ENCODE measurements at places on chromosomes 16 and 17.
A peak's percentile ranks its signal among the peaks of the same experiment; 100 is the strongest.

DNA sequence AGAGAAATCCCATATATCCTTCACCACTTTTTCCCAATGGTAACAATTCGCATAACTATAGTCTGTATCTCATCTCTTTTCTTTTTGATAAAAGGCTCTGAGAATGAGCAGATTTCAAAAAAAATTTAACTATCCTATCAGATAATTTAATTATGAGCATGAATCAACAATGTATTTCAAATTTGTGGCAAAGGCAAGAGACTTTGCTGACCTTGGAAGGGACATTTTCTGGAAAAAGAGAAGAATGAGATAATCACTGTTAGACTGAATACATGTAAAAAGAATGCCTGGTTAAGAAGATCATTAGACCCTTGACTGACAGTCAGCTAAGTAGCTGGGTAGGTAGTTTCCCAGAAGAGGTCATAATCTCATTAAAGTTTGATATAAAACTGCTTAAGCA, 428.4 kb upstream of the XYLT1 start:
- DNase-seq = no peak

- no peak for DNase-seq
Observed at GRCh38 chr16:83328936-83329335, 478.8 kb upstream of the HSBP1 start.

DNA sequence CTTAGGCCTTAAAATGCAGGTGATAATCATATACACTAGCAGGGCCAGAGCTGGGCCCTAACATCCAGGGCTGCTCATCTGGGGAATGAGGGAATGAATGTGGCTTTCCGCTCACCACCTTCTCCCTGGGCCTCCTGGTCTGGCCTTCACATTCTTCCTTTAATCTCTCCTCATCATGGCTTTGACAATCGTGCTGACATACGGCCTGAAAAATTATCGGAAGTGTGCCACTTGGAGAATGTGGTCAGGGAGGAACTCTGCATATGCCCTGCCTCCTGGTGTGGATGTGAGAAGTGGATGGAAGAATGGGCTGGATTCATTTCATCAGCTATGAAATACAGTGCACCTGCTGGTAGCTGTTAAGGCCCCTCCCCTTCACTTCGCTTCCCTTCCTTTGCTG, 2.4 kb downstream of the WSCD1 start:
- DNase-seq = no peak

GRCh38 chr17:59331929-59332748, 684 bp downstream of the YPEL2 start:
- peak; percentile 9 for DNase-seq

- no peak for DNase-seq
Observed at GRCh38 chr16:46687486-46687885, 1.5 kb downstream of the VPS35 start.

DNA sequence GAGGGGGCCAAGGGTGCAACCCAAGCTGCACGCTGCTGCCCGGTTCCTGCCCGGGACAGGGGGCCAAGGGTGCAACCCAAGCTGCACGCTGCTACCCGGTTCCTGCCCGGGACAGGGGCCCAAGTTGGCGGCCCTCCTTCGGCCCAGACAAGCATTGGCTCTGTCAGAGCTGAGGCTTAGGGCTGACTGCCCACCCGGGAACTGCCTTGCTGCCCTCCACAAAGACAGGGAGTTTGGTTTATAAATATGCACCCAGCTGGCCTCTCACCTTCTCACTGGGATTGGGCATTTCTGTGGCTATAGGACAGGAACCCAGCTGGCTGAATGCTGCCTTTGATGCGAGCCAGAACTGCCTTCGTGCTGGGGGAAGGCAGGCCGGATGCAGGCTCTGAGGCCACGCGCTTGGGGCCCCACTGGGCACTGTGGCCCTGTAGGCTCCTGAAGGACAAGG, 105.7 kb downstream of the IRX5 start:
- no peak for DNase-seq

DNA sequence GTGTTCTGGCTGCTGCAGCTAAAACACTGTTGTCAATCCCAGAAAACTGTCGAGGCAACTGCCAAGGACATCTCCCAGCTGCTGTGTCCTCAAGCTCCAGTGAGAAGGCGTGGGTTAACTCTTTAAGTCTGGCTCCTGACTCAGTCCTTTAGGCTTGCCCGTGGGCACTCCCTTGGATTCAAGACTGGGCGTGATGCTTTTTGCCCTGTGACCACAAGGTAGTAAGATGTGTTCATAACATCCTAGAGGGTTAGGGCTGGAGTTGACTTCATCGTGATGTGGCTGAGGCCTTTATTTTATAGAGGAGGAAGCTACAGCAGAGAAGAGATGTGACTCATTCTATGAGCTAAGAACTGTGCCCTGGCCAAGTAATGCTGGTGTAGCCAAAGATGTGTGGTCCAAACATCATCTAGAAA, 50.9 kb upstream of the TEKT3 start:
- DNase-seq = no peak

- no peak for DNase-seq
Observed at GRCh38 chr16:54744998-54745397, 185.7 kb upstream of the IRX5 start.

DNA sequence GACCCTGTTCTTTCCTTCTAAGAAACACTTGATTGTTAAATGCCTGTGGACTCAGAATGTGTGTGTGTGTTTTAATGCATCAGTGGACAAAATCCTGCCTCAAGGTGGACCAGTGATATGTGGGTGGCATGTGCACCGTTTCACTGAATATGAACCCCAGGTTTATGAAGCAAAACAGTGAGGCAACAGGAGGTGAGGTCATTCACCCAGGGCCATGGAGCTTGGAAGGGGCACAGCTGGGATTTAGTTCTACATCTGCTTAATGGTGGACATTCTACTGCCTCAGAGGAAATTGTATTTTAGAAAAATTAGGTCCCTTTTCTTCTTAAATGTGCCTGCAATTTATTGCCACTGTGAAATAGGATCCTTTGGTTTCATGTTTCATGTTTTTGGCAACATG, 549.5 kb upstream of the EEF2KMT start:
- no peak for DNase-seq

DNA sequence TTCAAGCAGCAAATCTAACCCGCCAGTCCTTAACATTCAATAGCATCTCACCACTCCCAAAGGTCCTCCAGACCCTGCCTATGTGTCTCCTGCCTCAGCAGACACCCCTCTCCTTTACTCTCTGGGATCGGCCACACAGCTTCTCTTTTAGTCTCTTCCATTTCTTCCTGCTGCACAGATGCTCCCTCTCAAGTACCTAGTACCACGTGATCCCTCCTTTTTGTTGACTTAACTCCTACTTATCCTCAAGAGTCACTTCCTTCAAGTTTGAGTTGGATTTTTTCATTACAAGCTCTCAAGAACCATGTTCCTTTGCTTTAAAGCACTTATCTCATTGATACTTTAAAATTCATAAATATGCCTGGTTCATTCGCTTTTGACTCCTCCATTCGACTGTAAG, 24.9 kb downstream of the AMFR start:
- no peak for DNase-seq

- DNase-seq = no peak
Observed at GRCh38 chr16:79128706-79129105, 471.8 kb downstream of the MAF start.

DNA sequence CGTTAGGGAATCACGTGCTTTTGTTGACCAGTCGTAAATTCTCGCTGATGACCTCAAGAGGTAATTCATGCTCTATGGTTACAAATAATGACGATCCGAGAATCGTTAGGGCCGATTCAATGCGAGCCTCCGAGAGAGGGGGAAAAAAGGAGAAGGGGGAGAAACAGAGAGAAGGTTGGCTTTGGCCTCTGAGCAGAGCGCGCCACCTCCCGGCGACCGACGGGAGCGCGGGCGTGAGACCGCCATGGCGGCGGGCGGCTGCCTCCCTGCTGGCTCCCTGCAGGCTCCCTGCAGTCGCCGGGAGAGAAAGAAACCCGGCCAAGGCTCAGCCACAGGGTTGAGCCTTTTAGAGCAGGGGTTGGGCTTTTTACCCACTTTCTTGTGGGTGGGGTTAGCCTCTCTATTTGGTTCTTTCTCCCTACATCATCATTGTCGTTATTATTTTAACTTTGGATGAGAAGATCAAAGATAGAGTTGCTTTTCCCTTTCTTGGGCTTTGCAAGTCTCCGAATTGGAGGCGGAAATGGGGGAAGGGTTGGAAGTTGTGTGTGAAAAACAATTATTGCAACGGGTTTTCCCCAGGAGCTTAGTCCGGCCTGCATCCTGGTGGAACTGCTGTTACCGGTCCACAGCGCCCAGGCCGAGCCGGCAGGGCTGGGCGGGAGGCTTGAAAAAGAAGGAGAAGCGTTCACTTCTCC, 410 bp upstream of the HOXB5 start:
- DNase-seq = peak; percentile 70

DNA sequence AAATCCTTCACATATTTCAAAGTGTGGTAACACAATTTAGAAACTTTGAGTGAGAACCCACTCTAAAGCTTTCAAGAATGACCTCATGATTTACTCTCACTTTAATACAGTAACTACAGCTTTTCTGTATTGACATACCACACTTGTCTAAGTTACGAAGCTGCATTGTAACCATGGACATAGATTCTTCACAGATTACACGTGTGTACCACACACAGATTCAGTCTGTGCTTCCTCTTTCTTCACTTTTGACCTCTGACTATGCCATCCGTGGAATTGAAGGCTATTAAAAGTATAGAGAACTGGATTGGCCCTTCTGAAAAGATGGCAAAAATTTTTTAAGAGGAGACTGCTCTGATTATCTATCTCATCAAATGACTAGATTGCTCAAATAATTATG, 172.7 kb downstream of the TANC2 start:
- DNase-seq = no peak

DNA sequence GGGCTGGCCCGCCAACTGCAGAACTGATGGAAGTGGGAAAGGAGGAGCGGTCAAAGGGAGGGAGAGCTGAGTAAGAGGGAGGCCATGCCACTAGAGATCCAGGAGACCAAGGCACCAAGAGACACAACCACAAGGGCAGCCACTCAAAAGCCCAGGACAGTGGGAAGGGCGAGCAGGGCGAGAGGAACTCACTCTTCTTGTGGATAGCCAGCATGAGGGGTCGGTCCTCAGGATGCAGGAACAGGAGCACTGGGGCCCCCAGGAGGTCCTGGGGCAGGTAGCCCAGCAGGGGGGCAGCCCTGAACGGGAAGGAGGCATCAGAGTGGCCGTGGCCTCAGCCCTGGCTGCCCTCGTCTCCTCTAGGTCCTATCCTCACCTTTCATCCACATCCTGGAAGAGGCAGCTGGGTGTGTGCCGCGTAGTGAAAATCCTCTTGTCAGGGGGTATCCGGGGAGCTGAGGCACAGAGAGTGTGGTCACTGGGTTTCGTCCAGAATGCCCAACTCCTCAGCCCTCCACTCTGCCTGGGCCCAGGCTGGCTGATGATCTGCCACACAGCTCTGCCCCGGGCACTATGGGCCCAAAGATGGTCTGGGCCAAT, 4.3 kb downstream of the PER1 start:
- DNase-seq = no peak

DNA sequence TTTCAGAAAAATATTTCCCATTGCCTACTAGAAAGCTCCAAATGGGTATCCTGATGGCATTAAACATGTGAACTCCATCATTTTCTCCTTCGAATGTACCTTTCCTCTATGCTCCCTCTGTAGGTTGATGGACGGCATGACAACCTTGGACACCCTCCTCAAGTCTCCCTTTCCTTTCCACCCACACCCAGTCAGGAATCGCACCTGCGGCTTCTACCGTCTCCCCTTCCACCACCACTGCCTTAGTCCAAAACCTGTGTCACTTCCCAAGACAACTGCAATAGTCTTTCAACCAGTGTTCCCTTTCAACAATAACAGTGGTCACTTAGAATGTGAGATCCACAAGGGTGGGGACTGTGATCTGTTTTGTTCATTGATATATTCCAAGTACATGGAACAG, 233.1 kb upstream of the AXIN2 start:
- no peak for DNase-seq

GRCh38 chr17:58786586-58787295, 31.1 kb downstream of the PPM1E start:
- DNase-seq = no peak

DNA sequence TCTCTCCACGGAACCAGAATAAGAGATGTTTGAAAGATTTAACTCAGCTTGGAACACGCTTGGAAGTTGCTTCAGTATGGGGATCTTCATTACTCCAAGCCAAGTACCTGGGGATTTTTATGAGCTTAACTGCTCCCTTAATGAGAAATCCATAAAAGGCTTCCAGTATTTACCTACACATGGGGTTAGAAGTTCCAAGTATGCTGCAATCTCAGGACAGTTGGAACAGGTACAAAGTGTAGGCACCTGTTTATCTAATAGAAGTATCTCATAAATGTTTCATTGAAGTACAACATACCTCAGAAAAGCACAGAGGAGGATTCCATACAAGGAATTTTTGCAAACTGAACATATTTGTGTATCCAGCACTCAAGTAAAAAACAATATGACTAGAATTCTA, 161.6 kb upstream of the PIRT start:
- DNase-seq = no peak

DNA sequence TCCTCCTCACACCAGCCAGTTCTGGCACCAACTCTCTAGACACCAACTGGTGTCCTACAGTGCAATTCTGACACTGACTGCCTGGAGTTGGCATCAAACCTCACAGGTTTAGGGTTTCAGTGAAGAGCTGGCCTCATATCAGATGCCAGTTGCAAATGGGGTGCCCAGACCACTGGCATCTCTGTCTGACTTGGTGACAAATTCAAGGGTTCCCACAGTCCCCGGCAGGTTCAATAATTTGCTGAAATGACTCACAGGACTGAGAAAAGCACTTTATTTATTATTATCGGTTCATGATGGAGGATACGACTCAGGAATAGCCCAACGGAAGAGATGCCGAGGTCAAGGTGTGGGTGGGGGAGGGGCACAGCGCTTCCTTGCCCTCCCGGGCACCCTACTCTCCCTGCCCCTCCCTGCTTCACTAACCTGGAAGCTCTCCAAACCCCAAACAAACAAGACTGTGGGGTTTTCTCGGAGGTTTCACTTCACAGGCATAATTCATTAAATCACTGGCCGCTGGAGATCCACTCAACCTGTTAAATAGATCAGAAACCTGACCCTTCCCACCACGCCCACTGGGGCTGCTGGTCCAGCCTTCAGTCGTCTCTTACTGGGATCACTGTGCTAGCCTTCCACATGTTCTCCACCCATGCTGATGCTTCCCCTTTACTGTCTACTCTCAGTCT, 1.7 kb upstream of the NLRP1 start:
- DNase-seq = no peak

DNA sequence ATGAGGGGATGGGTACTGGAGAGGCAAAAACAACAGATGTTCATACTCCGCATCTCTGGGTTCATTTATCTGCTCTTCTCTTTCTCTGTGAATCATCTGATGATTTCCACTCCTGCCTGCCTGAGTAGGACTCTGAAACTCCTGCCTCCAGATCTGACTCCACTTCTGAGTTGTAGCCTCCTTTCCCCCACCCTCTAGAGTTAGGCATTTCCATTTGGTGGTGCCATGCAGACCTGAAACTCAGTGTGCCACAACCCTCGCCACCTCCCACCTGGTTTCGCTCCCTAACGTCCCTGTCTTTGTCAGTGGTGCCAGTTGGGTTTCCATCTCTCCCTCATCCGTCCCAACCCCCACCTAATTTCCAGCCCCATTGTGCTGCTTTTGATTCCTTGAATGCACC, 126.2 kb downstream of the PRKCB start:
- no peak for DNase-seq

GRCh38 chr16:48817032-48817431, 207.1 kb upstream of the N4BP1 start:
- no peak for DNase-seq

GRCh38 chr17:75266316-75267152, 4.5 kb downstream of the MIF4GD start:
- DNase-seq = no peak

GRCh38 chr17:79404136-79404911, 206.5 kb downstream of the RBFOX3 start:
- DNase-seq = no peak

Data from effector CD8-positive, alpha-beta T cell (primary cell).